ENCODE measurements at places on chromosomes 12 and 14.

GRCh38 chr12:107598906-107599305 is 86.7 kb upstream of the PWP1 start:
- no peak for DNase-seq

- no peak for DNase-seq
These were observed 631.7 kb downstream of the VRK1 start for GRCh38 chr14:97428808-97429440.

- no peak for DNase-seq
These were observed 108.4 kb downstream of the GPR135 start for GRCh38 chr14:59356767-59357166.

DNA sequence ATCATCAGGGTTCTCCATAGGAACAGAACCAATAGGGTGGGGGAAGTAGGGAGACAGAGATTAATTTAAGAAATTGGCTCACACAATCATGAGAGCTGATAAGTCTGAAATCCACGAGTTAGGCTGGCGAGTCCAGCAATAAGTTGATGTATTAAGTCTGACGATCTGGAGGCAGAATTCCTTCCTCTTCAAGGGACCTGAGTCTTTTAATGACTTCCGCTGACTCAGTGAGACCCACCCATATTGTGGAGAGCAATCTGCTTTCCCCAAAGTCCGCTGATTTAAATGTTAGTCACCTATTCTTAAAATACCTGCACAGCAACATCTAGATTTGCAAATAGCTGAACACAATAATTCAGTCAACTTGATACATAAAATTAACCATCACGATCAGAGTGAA is 97.8 kb downstream of the SPTSSA start:
- no peak for DNase-seq

GRCh38 chr14:106518054-106518943 is 991.9 kb downstream of the TMEM121 start:
- DNase-seq: no peak

GRCh38 chr12:120006258-120006975 is 17.4 kb downstream of the BICDL1 start:
- DNase-seq: no peak

- DNase-seq: no peak
These were observed 8.4 kb upstream of the INF2 start for GRCh38 chr14:104680806-104681688.

GRCh38 chr14:90523544-90523943 is 126.7 kb downstream of the CALM1 start:
- DNase-seq: no peak

DNA sequence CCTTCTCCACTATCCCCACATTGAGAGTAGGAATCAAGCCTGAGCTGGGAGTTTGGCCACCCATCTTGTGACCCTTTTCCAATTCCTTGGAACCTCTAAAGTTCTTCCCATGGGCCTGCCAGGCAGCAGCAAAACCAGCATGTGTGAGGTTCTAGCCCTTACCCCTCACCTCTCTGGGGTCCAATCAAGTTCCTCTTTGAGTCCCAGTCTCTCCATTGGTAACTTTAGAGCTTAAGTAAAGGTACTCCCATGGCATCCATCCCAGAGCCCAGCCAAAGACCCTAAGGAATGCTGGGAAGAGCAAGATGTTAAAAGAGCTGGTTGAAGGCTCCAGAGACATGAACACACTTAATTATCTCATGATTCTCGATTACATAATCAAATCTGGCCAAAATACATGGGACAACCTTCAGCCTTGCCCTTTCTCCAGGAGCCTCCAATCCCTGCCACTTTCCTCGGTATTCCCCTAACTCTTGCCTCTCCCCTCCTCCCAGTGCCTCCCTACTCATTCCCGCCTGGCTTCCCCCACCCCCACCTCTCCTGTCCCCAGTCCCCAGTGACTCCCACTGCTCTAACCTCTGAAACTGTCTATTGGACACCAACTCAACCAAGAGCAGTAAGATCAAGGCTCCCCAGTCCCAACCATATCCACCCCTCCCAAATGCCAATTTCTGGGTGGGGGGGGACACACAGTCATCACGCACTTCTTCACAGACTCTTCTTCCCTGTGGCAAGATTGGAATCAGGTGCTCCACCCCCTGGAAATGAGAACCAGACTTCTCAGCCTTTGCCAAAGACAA is 4.8 kb upstream of the TNS2 start:
- DNase-seq: no peak

GRCh38 chr12:118512669-118513068 is 136.3 kb downstream of the SUDS3 start:
- DNase-seq: no peak

GRCh38 chr14:104510794-104511611 is 68.6 kb upstream of the C14orf180 start:
- no peak for DNase-seq

GRCh38 chr12:119775246-119775895 is 101.7 kb downstream of the CIT start:
- no peak for DNase-seq

All from GOT3 (cell line).